GM23248 (cell line): ENCODE measurements at places on chromosomes 5 and 9. TPM values are rescaled to one million over a fixed set of nuclear protein-coding genes. Genes with fewer than 3 reads are reported as not detected.

NPR3 gene
- 87.1 and 97.0 TPM in 2 replicates for total RNA-seq

DNA sequence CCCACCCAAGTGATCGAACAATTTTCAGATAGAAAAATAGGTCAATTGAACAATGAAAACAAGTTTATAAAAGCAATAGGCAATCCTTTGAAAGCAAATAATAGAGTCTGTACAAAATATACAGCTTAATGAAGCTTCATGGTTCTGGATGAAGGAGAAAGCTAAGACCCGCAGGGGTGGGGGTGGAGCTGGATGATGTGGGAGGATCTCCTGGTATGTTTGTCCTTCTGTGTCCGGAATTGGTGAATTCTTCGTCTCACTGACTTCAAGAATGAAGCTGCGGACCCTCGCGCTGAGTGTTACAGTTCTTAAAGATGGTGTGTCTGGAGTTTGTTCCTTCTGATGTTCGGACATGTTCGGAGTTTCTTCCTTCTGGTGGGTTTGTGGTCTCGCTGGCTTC lies 149.9 kb downstream of the NXNL2 start:
- no peaks in the 10 kb centered on the region for H3K4me1 ChIP-seq
- H3K27me3 ChIP-seq = no peaks in the 10 kb centered on the region
- no peak overlapping the region for H3K4me3 ChIP-seq
- H3K36me3 ChIP-seq = no peaks in the 10 kb centered on the region
- no peak for DNase-seq

C9 gene
- total RNA-seq = not detected in 2 replicates

GRCh38 chr9:137053944-137054931 lies at the start of gene ENTPD2:
TSS of gene ENTPD2 (minus strand) at chr9:137054061. CDS start at chr9:137053997, 64 bp downstream.
- peaks cover 19% of the 10 kb centered on the region for H3K27me3 ChIP-seq
- no peak within 1 kb of the TSS for H3K27ac ChIP-seq
- H3K36me3 ChIP-seq = no peaks in the 10 kb centered on the region
- peaks cover 4% of the 10 kb centered on the region; the same call in 1 of the 2 replicates for H3K4me1 ChIP-seq

DNA sequence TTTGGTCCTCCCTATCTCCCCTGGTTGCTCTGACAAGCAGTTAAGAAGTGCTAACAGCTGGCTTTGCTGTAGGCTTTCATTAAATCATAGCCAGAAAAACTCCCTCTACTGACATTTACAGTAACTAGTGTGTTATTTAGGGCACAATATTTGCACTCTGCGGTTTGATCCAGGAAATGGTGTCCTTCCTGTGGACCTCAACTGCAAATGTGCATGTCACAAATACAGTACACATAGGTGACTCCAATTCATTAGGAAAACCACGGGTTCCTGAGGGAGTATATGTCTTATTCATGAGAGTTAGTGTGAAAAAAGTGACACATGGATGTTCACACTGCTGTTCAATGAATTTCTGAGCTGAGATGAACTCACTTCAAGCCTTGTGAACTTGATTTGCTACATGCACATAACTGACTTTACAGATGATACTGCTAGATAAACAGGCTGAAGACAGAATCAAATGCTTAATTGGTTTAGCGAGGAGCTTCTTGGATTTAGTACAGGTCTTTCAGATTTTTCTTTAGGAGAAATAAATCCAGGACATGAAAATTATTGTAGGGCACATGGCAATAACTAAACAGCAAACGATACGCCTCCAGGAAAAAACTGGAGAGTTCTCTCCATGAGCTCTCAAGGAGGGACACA lies 281.5 kb downstream of the EFNA5 start:
- peak; percentile 60 for DNase-seq
- H3K27me3 ChIP-seq = peaks cover 7% of the 10 kb centered on the region; the same call in 1 of the 2 replicates
- peak overlapping the region; percentile 72 for H3K27ac ChIP-seq
- H3K36me3 ChIP-seq = no peaks in the 10 kb centered on the region
- H3K4me1 ChIP-seq = peaks cover 29% of the 10 kb centered on the region

DNA sequence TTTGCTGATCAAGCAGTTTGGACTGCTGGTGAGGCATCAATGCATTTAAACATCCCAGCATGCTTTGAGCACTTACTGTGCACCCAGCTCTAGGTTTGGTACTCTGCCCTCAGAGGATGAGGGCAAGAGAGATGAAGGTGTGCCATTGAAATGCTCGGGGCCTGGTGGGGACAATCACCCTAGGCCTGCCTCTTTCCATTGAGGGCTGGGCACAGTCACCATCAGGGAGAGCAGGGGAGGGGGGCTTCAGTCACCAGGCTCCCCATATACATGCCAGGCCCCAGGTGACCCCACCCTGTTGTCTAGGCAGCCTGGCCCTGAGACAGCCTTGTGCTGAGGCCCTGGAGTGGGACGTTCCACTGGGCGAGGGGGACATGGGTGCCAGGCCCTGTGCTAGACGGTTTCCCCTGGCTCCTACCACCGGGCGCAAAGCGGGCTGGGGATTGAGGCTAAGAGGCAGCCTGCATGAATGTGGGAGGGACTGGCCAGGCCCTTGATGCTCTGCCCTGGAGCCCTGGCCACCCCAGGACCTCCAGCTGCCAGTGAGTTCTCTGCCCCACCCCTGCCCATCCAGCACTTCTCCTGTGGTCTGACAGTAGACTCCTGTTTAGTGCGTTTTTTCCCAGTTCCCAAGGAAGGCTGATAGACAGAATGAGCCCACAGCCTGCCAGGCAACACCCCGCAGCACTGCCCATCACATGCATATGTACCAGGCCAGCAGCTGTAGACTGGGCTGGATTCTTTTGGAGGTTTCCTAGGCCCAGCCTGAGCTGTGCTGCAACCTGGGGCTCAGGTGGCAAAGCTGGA lies 18.9 kb downstream of the TCF7 start:
- H3K27me3 ChIP-seq = no peaks in the 10 kb centered on the region
- peaks cover 8% of the 10 kb centered on the region; the same call in 1 of the 2 replicates for H3K36me3 ChIP-seq
- H3K4me1 ChIP-seq = peaks cover 11% of the 10 kb centered on the region
- DNase-seq = no peak
- no peak overlapping the region for H3K4me3 ChIP-seq

SLC6A7 gene
- not detected in 2 replicates for total RNA-seq

DNA sequence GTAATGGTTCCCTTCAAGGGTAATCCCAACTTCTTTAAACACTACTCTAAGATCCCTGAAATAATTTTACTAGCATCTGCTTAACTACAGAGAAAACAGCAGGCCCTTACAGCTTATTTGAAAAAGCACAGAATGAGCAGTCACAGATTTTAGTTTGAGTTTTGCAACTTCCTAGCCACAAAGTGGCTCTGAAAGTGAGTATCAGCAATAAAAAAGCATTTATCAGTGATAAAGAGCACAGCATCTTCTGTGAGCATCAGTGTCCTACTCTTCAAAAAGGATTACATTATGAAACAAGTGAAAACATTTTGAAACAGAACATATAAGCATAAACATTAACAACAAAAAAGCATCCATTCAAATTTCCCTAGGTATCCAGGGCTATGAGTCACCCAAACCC lies 45.0 kb downstream of the SAXO1 start:
- no peaks in the 10 kb centered on the region for H3K27me3 ChIP-seq
- no peak overlapping the region for H3K4me3 ChIP-seq
- 0 out of 2 replicates have a peak, but pooled peaks cover 10% of the 10 kb centered on the region for H3K4me1 ChIP-seq
- no peaks in the 10 kb centered on the region for H3K36me3 ChIP-seq
- no peak overlapping the region for H3K27ac ChIP-seq
- DNase-seq = no peak

- DNase-seq = no peak
- peaks cover 16% of the 10 kb centered on the region for H3K4me1 ChIP-seq
- no peak overlapping the region for H3K4me3 ChIP-seq
- no peaks in the 10 kb centered on the region for H3K27me3 ChIP-seq
- H3K36me3 ChIP-seq = no peaks in the 10 kb centered on the region
- no peak overlapping the region for H3K27ac ChIP-seq
Observed at GRCh38 chr9:6234014-6234413, 18.4 kb downstream of the IL33 start.

- H3K4me1 ChIP-seq = no peaks in the 10 kb centered on the region
- H3K27me3 ChIP-seq = no peaks in the 10 kb centered on the region
- DNase-seq = no peak
- H3K4me3 ChIP-seq = no peak overlapping the region
Observed at GRCh38 chr5:129593525-129593924, 133.4 kb downstream of the ADAMTS19 start.

- no peaks in the 10 kb centered on the region for H3K36me3 ChIP-seq
- H3K4me3 ChIP-seq = no peak overlapping the region
- no peak overlapping the region for H3K27ac ChIP-seq
- no peaks in the 10 kb centered on the region; the same call in 1 of the 2 replicates for H3K4me1 ChIP-seq
Observed at GRCh38 chr5:170747851-170748250, 35.7 kb upstream of the GABRP start.

DNA sequence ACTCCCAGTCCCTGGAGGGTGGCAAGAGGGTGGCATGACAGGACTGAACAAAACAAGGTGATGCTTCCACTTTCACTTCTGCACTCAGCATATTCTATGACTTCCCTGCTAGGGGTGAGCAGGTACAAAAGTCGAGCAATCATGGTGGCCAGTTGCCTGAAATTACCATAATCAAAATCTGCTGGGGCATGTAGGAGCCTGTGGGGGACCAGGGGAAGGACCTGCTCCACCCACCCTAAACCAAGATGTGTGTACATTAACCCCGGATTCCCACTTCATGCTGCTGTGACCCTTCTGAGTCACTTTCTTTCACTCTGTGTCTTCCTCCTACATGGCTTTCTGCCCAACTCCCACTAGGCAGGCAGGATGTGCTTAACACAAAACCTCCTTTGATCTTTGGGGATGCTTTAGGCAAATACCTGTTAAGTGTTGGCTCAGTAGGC lies 73.3 kb upstream of the PHF24 start:
- no peaks in the 10 kb centered on the region for H3K36me3 ChIP-seq
- no peak overlapping the region for H3K27ac ChIP-seq
- H3K4me3 ChIP-seq = no peak overlapping the region
- no peaks in the 10 kb centered on the region for H3K4me1 ChIP-seq
- H3K27me3 ChIP-seq = peaks cover 7% of the 10 kb centered on the region; the same call in 1 of the 2 replicates

- H3K36me3 ChIP-seq = no peaks in the 10 kb centered on the region
- DNase-seq = no peak
- H3K27ac ChIP-seq = no peak overlapping the region
- no peaks in the 10 kb centered on the region for H3K4me1 ChIP-seq
- no peak overlapping the region for H3K4me3 ChIP-seq
- no peaks in the 10 kb centered on the region for H3K27me3 ChIP-seq
Observed at GRCh38 chr5:45847877-45848276, 151.7 kb upstream of the HCN1 start.

- no peak for DNase-seq
- peaks cover 44% of the 10 kb centered on the region for H3K4me1 ChIP-seq
- H3K36me3 ChIP-seq = peaks cover 6% of the 10 kb centered on the region; the same call in 1 of the 2 replicates
- no peaks in the 10 kb centered on the region for H3K27me3 ChIP-seq
- H3K4me3 ChIP-seq = no peak overlapping the region
Observed at GRCh38 chr5:133996683-133997252, 8.0 kb downstream of the VDAC1 start.

- H3K4me3 ChIP-seq = no peak overlapping the region
- no peaks in the 10 kb centered on the region for H3K36me3 ChIP-seq
- no peak overlapping the region for H3K27ac ChIP-seq
- peaks cover 20% of the 10 kb centered on the region for H3K27me3 ChIP-seq
Observed at GRCh38 chr5:1001406-1002270, 7.0 kb upstream of the NKD2 start.

- no peak for DNase-seq
- no peaks in the 10 kb centered on the region for H3K36me3 ChIP-seq
- H3K4me3 ChIP-seq = no peak overlapping the region
- no peaks in the 10 kb centered on the region for H3K4me1 ChIP-seq
Observed at GRCh38 chr9:72254901-72255545, 105.8 kb downstream of the GDA start.

- H3K36me3 ChIP-seq = no peaks in the 10 kb centered on the region
- H3K4me3 ChIP-seq = no peak overlapping the region
- DNase-seq = no peak
- peaks cover 36% of the 10 kb centered on the region for H3K4me1 ChIP-seq
Observed at GRCh38 chr5:109692852-109693251, 3.1 kb downstream of the MAN2A1 start.

- H3K27ac ChIP-seq = no peak overlapping the region
- H3K4me1 ChIP-seq = no peaks in the 10 kb centered on the region
- H3K27me3 ChIP-seq = peaks cover 13% of the 10 kb centered on the region; the same call in 1 of the 2 replicates
- no peaks in the 10 kb centered on the region for H3K36me3 ChIP-seq
- no peak for DNase-seq
Observed at GRCh38 chr5:9799606-9800005, 169.5 kb upstream of the TAS2R1 start.

MEGF10 gene
- total RNA-seq = not detected in 2 replicates

DNA sequence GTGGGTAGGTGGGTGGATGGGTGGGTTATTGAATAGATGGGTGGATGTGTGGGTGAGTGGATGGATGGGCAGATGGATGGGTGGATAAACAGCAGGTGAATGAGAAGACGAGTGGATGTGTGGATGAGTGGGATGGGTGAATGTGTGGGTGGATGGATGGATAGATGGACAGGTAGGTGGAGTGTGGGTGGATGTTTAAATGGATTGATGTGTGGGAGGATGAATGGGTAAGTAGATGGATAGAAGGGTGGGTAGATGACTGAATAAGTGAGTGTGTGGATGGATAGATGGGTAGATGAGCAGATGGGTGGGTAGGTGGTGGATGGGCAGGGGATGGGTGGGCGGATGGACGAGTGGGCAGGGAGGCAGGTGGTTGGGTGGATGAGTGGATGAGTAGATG lies 397.6 kb upstream of the IRX4 start:
- H3K27me3 ChIP-seq = no peaks in the 10 kb centered on the region
- no peak overlapping the region for H3K4me3 ChIP-seq
- H3K27ac ChIP-seq = no peak overlapping the region
- DNase-seq = no peak
